NCI-H69 (cell line): ENCODE measurements at places on chromosomes 3 and 15.

DNA sequence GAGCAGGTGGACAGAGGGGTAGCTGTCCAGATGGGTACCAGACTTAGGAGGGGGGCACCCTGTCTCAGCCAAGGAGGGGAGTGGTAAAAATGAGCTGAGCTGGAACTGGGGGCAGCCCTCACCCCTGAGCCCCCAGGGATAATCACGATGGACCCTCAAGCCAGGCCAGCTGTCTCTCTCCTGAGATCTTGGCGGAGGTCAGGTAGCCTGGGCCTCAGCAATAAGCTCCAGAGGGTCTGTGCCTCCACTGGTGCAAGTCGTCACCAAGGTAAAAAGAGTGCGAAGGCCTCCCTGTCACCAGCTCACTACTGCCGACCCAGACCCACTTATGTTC is 5.1 kb downstream of the SLC38A3 start:
- DNase-seq: no peak

GRCh38 chr3:188123170-188123905 is 30.6 kb upstream of the LPP start:
- no peak for DNase-seq

GRCh38 chr15:45871121-45871855 is 236.5 kb downstream of the SQOR start:
- peak; percentile 69 for DNase-seq

- DNase-seq: no peak
These were observed 116.3 kb upstream of the BHLHE40 start for GRCh38 chr3:4862973-4863372.

DNA sequence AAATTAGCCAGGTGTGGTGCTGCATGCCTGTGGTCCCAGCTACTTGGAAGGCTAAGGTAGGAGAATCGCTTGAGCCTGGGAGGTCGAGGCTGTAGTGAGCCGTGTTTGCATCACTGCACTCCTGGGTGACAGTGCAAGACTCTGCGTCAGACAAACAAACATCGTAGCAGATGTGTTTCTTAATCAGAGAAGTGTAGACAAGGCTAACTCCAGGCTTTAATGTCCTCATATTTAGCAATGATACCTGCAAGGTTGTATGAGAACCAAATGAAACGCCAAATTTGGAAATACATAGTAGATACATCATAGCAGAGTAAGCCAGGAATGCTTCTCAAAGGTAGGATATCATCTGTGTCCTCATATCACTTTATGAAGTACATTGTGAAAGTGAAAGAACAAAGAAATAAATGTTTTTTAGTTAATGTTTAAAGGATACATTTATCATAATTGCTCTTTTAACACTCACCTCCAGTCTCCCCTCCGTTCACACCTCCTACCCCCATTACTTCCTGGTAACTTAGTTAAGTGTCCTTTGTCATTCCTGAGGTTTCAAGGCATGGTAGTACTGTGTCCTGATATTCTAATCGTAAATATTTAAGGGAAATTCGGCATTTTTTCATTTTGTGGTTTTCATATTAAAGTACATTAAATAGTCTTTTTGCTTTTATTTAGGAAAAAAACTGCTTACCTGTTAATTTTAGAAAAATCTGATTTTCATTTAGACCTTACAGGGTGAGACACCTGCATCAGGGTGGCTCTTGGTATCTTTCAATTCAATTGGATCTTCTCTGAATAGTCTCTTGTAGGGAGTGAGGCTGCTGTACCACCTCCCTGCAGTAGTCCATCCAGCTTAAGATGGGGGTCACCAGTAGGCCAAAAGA is 96.1 kb downstream of the OPA1 start:
- DNase-seq: no peak

DNA sequence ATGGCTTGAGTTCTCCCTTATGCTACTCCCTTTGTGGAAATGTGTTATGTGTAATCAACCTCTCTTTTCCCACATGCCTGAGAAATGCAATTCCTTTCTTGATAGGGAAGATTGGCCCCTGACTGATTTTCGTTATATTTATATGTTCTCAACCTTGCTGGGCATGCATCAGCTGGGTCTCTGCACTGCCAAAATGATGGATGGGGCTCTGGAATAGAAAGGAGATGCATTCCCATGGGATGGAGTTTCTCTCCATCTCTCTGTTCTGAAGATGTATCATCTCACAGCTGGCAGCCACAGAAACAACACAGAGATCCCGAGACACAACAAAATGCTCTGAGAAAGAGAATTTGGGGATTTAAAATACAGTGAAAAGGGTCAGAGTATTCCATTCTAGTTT is 327.7 kb upstream of the LMCD1 start:
- no peak for DNase-seq

- no peak for DNase-seq
These were observed 8.3 kb downstream of the IQGAP1 start for GRCh38 chr15:90396321-90396720.

- peak; percentile 73 for DNase-seq
These were observed 37.7 kb upstream of the FGD5 start for GRCh38 chr3:14780927-14781507.

GRCh38 chr15:99722406-99722805 is 10.8 kb downstream of the LYSMD4 start:
- DNase-seq: no peak

DNA sequence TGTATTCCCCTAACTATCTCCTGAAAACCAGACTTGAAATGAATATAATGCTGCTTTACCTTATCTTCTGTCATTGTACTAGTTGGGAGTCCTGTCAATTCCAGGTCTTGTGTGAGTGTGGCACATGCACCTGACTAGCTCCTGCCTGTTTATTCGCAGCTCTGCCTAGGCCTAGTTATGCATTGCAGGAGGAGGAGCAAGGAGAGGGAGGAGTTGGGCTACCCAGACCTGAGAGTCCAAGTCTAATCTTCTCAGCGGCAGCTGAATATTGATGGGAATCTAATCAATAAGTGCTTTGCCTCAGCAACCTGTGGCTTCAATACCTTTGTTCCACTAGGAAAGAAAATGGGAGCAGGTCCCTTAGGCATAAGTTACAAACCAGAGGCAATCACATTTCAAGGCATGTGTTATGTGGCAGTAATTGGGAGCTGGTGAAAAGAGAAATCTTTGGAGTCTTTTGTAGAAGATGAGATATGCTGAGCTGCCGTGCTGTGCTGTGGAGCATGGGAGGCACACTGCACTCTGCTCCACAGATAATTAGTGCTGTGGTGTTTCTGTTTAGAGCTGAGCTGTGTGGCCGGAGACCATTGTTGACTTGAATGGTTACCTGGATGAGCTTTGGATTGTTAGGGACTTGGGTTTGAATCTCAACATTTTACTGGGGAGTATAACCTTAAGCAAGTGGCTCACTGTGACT is at the start of gene SLC2A2:
TSS of gene SLC2A2 (minus strand) at position 124 of the 697 bp plus-strand sequence. CDS start at position 74, 50 bp downstream.
- no peak for DNase-seq

DNA sequence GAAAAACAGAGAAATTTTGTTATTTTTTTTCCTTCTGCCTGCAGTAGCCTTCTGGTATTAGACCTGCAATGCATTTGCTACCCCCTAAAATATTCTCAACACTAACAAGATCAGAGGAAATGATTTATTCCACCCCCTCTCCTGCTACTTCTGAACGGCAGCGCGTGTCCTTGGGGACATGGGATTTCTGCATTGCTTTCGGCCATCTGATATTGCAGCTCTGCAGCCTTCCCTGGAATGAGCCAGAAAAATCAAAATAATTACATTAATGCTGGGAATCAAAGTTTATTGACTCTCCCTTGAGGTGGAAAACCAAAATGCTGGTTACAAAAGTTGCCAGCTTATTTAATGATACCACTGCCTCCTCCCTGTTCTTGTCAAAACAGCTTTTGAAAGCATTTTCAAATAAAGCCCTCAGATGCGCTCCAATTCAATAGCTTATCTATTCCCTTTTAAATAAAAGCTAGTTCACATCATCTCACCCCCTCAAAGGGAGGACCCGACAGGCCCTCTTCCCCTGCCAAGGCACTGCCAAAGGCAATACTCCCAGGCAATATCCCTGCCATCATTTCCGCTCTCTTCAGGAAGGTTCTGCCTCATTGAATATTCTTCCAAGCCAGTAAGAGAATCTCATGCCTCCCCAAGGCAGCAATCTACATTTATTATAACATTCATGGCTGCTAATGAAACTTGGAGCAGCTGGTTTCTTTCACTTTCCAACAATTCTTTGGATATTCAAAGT is 96.6 kb downstream of the FHIT start:
- peak; percentile 6 for DNase-seq

- DNase-seq: no peak
These were observed 105.1 kb downstream of the CPN2 start for GRCh38 chr3:194245975-194246561.

DNA sequence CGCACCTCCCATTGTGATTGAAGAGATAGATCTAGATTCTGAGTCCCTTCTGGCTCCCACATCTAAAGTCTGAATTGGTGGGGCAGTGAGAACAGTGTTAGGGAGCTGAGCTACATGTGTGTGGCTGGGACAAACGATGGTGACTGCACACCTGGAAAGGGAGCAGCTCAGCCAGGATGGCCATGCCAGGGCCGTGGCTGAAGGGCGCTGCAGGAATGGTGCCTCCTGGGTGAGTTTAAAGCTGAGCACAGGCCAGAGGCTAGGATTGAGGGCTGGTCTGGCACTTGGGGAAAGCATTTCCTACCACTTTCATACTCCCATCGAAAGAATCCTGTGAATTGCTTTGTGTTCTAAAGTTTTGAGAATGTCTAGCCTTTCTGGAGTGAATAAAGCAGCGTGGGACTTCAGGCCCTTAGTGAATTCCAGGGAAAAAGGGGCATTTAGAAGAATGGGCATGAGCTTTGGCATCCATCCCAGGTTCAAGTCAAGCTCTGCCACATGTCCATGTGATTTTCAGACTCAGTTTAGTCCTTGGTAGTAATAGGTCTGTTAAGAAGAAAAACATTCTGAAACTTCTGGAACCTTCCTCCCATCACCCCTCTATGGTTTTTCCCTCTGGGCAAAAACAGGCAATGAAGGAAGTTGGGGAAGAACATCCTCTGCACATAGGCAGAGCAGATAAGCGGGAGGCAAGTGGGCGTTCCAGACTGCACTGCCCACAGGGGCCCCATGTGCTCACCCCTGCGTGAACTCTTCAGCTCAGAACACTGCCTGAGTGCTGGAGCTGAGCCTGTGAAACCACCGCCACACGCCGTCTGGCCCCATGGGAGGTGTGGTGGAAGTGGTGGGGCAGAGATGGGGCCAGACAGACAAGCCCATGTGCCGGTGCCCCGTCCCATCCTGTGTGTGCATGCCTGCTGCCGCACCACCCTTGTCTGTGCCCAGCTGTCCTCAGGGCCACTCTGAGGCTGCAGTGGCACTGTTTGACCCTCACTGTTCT is 12.9 kb upstream of the CPNE9 start:
- no peak for DNase-seq

GRCh38 chr3:50127251-50127691 is 27.9 kb upstream of the SEMA3F start:
- no peak for DNase-seq

- DNase-seq: no peak
These were observed 13.2 kb upstream of the BCL6 start for GRCh38 chr3:187758318-187758955.

GRCh38 chr15:65805019-65805745 is 13.1 kb upstream of the DENND4A start:
- no peak for DNase-seq
